ENCODE measurements at places on chromosomes 7 and 10.

- DNase-seq: no peak
These were observed 23.2 kb upstream of the CALN1 start for GRCh38 chr7:72435366-72435765.

- no peak for DNase-seq
These were observed 161.5 kb downstream of the FGFR2 start for GRCh38 chr10:121436630-121437341.

DNA sequence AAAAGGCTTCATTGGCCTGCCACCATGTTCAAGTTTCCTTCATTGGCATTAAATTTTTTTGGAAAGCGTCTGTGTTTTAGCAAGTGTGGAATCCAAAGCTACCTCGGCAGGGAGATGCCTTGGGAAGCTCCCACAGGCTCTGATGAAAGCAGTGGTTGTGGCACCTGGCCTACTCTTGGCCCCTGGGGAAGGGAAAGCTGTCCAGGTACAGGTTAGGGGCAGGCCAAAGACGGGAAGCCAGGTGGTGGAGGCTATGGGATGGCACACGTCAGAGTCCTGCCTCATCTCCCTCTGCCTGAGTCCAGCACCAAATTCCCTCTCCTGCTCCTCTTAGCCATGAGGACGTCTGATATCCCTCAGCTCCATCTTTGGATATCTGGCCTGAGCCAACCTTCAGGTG lies 49.7 kb downstream of the C10orf120 start:
- DNase-seq: no peak

DNA sequence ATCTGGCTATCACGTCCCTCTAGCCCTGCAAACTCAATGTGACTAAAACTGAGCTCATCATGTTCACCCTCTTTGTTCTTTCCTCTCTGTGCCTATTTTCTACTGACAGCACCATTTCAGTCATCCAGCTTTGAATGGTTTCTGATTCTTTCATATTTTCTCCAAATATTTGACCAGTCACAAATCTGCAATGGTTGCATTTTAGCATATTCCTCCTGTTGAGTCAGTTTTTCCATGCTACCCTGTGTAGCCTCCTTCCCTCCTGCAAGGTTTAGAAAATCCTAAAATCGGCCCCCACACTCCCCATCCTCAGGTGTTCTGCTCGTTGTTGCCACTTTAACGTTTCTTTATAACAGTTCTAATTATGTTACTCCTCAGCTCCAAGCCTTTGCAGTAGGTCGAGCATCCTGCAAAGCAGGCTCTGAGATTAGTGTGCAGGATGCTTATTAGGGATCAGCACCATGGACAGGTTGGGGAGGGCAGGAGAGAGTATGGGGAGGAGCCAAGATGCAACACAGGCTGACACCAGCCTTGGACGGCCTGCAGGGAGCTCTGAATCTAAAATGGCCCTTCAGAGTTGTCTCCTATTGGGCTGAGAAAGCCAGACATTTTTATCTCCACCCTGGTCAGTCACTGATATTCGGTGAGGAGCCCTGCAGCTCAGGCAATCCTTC lies 531.0 kb upstream of the COBL start:
- no peak for DNase-seq

- DNase-seq: no peak
These were observed 49.8 kb downstream of the FHIP2A start for GRCh38 chr10:114871379-114871778.

DNA sequence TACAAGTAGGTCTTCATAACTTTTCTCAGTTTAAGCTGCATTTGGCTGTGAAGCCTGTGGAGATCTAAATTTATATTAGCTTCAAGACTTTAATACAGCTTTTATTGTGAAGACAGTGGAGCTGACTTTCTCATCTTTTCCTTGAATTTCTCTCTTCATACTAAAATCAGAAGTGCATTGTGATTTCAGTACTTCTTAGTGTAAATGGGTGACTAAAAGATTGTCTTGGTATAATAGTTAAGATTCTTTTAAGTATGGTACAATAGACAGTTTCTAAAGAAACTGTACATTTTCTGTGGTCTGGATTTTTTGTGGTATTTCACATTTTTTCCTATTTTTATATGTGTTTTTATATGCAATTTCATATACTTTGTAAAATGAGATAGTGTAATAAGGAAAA lies 21.0 kb upstream of the DDX21 start:
- DNase-seq: no peak

DNA sequence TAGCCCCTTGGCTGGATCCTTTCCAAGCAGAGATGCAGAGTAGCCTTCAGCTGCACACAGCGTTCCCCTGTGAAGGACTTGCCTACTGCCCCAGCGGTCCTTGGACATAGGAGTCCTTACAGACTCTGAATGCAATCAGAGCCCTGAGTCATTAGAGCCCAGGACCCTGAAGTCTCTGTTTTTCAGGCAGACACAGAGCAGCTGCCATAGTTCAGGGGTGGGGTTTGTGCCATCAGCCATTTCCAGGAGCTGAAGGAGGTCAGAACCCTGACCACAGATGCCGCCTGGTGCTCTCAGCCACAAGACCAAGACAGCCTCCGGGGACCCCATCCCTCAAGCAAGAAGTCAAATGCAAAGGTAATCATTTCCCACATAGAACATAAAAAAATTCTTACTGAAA lies 32.8 kb upstream of the WDFY4 start:
- DNase-seq: no peak

- DNase-seq: no peak
These were observed 2.8 kb downstream of the BMPR1A start for GRCh38 chr10:86759073-86759672.

GRCh38 chr7:693280-693679 lies 33.2 kb upstream of the DNAAF5 start:
- no peak for DNase-seq

DNA sequence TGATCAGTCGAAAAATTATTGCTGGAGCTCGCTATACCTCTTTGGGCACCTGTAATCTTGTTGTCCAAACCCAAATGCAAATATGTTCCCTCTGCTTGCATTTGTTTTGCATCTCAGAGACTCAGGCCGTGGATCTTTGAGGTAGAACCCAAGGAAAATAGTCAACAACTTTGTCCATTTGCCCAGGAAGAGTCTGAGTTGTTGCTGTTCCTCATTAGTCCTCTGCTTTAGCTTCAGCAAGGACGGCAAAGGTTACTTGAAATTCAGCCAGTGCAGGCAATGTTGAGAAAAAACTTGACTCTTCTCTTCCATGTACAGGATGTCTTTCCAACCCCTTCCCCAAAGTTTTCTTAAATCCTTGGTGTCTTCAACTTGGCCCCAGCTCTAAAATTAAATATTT lies 45.8 kb downstream of the PDK4 start:
- DNase-seq: no peak

DNA sequence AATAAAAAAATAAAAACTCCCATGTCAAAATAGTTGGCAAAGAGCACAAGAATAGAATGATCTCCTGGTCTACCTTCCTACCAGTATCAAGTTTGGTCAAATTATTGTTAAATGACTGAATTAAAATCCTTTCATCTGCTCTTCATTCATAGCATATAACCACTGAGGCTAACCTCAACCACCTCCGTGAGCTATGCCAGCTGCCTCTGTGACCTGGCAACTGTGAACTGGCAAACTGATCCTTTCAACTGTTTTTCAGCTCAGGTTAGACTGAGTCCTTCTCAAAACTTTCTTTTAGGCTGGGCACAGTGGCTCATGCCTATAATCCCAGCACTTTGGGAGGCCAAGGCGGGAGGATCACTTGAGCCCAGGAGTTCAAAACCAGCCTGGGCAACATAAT lies 36.1 kb downstream of the NUDCD3 start:
- DNase-seq: no peak

GRCh38 chr10:117165538-117166417 lies 27.7 kb upstream of the VAX1 start:
- no peak for DNase-seq

DNA sequence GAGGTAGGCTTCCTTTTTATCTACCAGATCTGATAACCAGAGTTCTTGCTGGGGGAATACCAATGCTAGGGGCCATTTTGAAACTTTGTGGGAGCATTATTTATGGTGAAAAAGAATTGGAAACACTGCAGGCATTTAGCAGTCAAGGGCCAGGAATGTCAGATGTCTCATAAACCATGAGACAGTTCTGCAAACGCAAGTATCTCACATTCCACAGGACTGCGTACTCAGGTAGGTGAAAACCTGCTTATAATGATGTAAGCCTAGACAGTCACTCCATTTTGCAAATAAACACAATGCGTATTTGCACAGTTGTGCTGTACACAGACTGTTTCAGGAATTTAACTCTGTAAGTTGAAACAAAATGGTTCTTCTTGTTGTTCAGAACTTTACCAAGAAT lies 33.9 kb downstream of the ECHDC3 start:
- DNase-seq: no peak

GRCh38 chr10:116716381-116716780 lies 26.0 kb downstream of the HSPA12A start:
- no peak for DNase-seq

GRCh38 chr7:114468844-114469243 lies 54.2 kb downstream of the FOXP2 start:
- no peak for DNase-seq

GRCh38 chr10:130547368-130547767 lies 411.2 kb downstream of the GLRX3 start:
- no peak for DNase-seq

- peak; percentile 65 for DNase-seq
These were observed 9.3 kb upstream of the ZC3HAV1L start for GRCh38 chr7:139044813-139045794.

DNA sequence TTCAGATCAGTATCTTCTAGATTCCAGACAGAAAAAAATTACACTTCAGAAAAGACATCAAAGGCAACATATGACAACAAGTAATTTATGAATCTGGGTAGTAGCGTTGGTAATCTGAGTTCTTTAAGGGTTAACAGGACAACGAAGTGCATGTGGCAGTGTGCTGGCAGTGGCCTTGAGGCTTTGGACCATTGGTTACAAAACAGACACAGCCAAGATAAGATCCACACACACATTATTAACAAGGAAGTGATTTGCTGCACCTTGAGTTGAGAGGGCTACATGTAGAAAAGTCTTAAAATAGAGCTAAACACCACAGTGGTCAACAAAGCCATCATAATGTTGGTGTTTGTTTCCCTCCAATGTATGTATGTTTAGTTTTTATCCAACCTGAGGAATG lies 40.6 kb downstream of the AKR1D1 start:
- DNase-seq: no peak

DNA sequence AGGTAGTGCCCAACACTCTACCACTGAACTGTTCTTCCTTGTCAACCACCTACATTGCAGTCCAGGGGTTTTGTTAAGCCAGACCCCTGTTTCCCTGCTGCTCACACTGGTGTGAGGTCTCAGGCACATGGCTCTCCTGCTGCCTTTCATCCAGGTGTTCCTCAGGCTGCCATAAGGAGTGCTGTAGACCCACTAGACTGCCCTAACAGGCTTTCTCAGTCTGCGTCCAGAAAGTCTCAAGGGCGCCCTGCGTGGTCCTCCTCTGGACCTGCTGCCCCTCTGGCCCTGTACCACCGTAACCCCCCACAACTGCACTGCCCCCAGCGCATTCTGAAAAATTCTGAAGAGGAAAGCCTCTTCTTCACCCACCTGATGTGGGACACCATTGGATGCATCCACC lies 225.7 kb upstream of the ANKRD30A start:
- DNase-seq: no peak

DNA sequence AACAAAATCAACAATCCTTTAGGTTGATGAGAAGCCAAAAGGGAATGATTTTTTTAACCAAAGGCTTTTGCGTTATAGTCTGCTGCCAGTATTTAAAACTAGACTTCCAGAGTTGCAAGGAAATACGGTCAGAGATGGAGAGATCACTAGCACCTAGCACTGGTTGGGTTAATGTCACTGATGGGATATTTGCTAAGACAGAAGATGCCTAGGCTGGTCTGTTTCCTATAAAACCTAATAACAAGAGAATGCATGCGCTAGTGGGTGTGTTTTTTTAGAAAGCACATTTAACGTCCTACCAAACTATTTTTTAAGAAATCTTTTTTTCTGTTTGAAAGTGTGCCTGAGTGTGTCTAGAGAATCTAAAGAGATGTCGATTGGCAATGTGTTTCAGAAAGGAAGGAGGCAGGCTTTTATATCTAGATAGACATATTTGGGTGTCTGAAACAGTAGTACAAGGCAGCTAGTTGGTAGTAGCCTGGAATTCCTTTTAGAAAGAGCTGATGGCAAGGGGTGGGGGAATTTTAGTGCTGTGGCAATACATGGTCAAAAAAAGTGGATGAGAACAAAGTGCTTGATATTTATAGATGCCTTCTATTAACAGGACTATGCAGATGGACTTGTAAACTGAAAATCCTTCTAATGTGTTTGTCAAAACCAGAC lies 863 bp downstream of the CALD1 start:
- no peak for DNase-seq

GRCh38 chr10:102642736-102643335 lies 1.4 kb upstream of the TRIM8 start:
- peak; percentile 19 for DNase-seq

DNA sequence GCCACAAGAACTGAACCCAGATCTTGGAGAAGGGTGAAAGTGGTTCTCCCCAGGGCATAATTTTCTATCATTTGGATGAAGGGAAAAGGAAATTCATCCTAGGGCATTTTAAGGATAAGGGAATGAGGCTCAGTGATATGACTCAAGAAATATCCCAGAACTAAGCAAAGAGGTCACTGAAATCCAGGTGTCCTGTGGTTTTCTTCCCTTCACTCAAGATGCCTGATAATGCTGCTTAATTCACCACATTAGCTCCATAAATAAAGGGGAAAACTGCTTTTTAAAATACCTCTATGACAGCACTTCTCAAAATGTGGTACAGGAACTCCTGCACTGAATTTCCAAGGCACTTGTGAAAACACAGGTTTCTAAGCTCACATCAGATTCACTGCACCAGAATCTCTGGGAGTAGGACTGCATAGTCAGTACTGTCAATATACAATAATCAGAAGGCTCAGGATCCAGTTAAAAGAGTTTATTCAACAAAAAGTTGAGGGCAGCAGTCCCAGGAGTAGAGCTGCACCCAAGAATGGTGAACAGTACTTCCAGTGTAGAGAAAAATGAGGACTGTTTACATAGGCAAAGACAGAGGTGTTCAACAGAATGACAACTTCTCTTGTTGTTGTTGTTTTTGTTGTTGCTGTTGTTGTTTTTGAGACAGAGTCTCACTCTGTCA lies 2.9 kb downstream of the IFIT3 start:
- DNase-seq: no peak

GRCh38 chr7:105934572-105935185 lies 28.4 kb upstream of the CDHR3 start:
- no peak for DNase-seq

- DNase-seq: no peak
These were observed 41.4 kb upstream of the MPP7 start for GRCh38 chr10:28343987-28344895.

GRCh38 chr10:120402147-120402766 lies 54.8 kb upstream of the PLPP4 start:
- no peak for DNase-seq
